ENCODE measurements at places on chromosomes 1 and 21. TPM values are rescaled to one million over a fixed set of nuclear protein-coding genes. Genes with fewer than 3 reads are reported as not detected.

DIO1 gene
- not detected for total RNA-seq

FBLIM1 gene
- total RNA-seq, result 191 TPM

GFI1 gene
- not detected for total RNA-seq

CHI3L2 gene
- total RNA-seq, result 4.9 TPM

PDZK1 gene
- not detected for total RNA-seq

TNFRSF25 gene
- 5.7 TPM for total RNA-seq

BEST4 gene
- not detected for total RNA-seq

HOOK1 gene
- not detected for total RNA-seq

COL9A2 gene
- total RNA-seq, result 1.5 TPM

LCE1A gene
- total RNA-seq, result not detected

AUNIP gene
- total RNA-seq, result 0.65 TPM

MYOM3 gene
- not detected for total RNA-seq

PPIAL4G gene
- total RNA-seq, result not detected

EGLN1 gene
- total RNA-seq, result 41.2 TPM

C8A gene
- total RNA-seq, result not detected

LIX1L gene
- 33.4 TPM for total RNA-seq

ZNF644 gene
- 26.2 TPM for total RNA-seq

BARHL2 gene
- not detected for total RNA-seq

TMPRSS3 gene
- total RNA-seq, result not detected

ZNF593OS gene
- not detected for total RNA-seq

All from cardiac atrium fibroblast (primary cell).